Smooth muscle cell of the umbilical artery (primary cell): ENCODE measurements at places on chromosomes 4 and X. TPM values are rescaled to one million over a fixed set of nuclear protein-coding genes. Genes with fewer than 3 reads are reported as not detected.

Gene HTR2C
- total RNA-seq: not detected in 2 replicates

Gene FHIP1A
- total RNA-seq: 0.30 and 0.32 TPM in 2 replicates

Gene RAB41
- total RNA-seq: not detected in 2 replicates

Gene EIF4E
- 229 and 397 TPM in 2 replicates for total RNA-seq

Gene EXOC1L
- total RNA-seq: not detected in 2 replicates

Gene UNC5C
- not detected in 2 replicates for total RNA-seq

Gene DNAAF6
- not detected in 2 replicates for total RNA-seq

Gene FGFR3
- 0.59 and 1.3 TPM in 2 replicates for total RNA-seq

Gene CDS1
- total RNA-seq: under 0.01 and 0.05 TPM in 2 replicates
